MCF 10A (cell line): ENCODE measurements at places on chromosomes 1 and 21.
A peak's percentile ranks its signal among the peaks of the same experiment; 100 is the strongest.

GRCh38 chr1:36342426-36343185 is 19.2 kb upstream of the EVA1B start:
- H3K4me1 ChIP-seq = peaks cover 8% of the 10 kb centered on the region
- peak; percentile 74 for DNase-seq
- H3K27me3 ChIP-seq = no peaks in the 10 kb centered on the region
- H3K36me3 ChIP-seq = peaks cover 16% of the 10 kb centered on the region
- peak overlapping the region; percentile 19 for H3K27ac ChIP-seq

DNA sequence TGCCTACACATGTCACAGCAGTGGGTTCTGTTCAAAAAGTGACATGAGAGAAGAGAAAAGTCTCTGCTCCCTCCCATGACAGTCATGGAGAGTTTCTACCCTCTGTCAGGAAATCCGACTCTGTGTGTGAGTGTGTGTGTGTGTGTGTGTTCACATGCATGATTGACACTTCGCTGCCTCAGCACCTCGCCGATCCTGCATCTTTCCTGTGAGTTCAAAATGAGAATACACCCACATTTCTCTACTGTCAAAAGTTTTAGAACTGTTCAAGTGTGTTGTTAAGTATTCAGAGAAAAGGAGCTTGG is 46.2 kb upstream of the COX20 start:
- H3K4me1 ChIP-seq = no peaks in the 10 kb centered on the region
- H3K36me3 ChIP-seq = no peaks in the 10 kb centered on the region
- no peak for DNase-seq
- H3K4me3 ChIP-seq = no peak overlapping the region

DNA sequence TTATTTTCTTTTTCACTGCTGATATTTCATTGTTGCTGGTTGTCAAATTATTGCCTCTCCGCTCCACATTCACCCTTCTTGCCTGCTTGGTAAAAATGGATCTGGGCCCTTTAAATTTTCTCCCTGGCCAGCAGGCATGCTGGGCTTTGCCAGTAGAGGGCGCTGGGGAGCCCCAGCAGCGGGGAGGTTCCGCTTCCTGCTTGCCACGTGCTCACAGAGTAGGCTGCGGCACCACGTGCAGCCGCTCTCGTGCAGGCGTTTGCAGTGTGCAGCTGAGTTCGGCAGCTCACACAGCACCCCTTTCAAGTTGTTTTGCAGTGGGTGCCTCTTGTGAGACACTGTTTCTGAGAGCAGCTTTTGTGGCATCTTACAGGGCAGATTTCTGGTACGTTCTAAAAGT is at the start of gene ACTL8:
ACTL8 (plus strand) TSS at position 214 of the 400 bp plus-strand sequence. CDS start 67,676 bp downstream, outside the sequence.
- no peak within 1 kb of the TSS for H3K27ac ChIP-seq
- no peaks in the 10 kb centered on the region for H3K27me3 ChIP-seq
- no peak for DNase-seq
- no peaks in the 10 kb centered on the region for H3K36me3 ChIP-seq
- H3K4me3 ChIP-seq = no peak within 1 kb of the TSS

- H3K36me3 ChIP-seq = peaks cover 4% of the 10 kb centered on the region
- no peak overlapping the region for H3K27ac ChIP-seq
- DNase-seq = peak; percentile 77
- H3K27me3 ChIP-seq = no peaks in the 10 kb centered on the region
Measured at GRCh38 chr1:109640285-109640865, 15.5 kb upstream of the GSTM4 start.

GRCh38 chr1:23524716-23525401 is 6.2 kb downstream of the E2F2 start:
- no peak overlapping the region for H3K4me3 ChIP-seq
- no peak for DNase-seq
- peaks cover 6% of the 10 kb centered on the region for H3K36me3 ChIP-seq
- peaks cover 19% of the 10 kb centered on the region for H3K4me1 ChIP-seq
- no peaks in the 10 kb centered on the region for H3K27me3 ChIP-seq

DNA sequence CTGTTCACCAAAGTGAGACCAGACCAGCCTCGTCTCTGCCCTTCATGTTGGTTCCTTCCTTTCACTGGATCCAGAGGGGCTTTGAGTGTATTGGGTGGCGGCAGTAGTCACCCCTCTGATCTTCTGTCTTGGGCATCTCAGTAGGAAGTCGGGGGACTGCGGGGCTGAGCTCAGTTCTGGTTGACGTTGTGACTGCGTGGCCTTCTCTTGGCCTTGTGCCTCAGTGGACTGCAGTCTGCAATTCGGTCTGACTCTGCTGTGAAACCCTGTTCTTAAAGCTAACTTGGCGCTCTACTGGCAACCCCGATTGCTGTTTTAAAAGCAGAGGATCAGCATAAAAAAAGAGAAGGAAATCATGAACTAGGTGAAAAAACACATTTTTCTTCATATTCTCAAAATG is 56.7 kb downstream of the SLC37A1 start:
- no peaks in the 10 kb centered on the region for H3K27me3 ChIP-seq
- no peak overlapping the region for H3K4me3 ChIP-seq
- no peak for DNase-seq
- H3K27ac ChIP-seq = no peak overlapping the region

DNA sequence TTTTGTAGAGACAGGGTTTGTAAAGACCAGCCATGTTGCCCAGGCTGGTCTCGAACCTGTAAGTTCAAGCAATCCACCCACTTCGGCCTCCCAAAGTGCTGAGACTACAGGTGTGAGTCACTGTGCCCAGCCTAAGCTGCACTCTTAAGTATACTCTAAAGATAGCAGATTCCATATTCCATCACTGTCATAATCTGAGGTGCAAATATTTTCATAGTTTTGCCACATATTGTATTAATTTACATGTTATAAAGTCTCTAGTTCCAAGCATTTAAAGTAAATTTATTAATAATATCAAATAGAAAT is 121.3 kb downstream of the HFM1 start:
- H3K27me3 ChIP-seq = peaks cover 31% of the 10 kb centered on the region
- H3K36me3 ChIP-seq = no peaks in the 10 kb centered on the region
- no peak overlapping the region for H3K4me3 ChIP-seq

DNA sequence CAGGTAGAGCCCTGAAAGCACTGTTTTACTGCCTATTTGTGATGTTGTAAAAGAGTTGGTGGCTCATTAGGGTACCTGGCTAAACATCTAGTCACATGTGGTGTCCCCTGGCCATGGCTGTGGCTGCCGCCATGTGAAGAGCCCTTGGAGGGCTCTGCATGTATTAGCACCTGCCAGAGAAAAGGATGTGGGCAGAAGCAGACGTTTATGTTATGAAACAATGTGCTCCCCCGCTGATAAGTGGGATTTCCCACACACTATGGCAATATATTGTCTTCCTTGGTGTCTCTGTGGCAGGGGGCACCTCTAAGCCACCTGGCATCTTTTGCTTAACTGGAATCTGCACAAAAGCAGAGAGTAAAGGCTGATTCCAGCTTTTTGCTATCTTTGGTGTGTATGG is 9.6 kb downstream of the TENT5C start:
- no peak overlapping the region for H3K4me3 ChIP-seq
- H3K27ac ChIP-seq = no peak overlapping the region
- no peak for DNase-seq
- H3K36me3 ChIP-seq = no peaks in the 10 kb centered on the region

DNA sequence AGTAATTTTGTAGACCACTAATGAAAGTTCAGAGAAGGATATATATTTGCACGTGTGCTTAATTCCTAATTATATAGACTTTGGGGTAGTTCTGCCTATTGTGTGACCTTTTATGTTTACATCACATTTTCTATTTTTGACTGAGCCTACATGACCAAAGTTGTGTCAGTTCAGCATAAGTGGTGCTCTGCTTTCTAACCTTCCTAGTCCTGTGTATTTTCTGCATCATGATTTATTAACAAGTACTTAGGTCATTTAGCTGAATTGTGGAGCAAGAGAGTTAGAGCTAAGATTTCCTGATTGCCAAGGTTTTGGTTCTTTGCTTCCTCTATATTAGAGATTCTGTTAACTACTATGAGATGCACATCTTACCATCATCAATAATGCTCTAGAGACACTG is 176.0 kb downstream of the C1orf21 start:
- DNase-seq = no peak
- H3K4me1 ChIP-seq = peaks cover 32% of the 10 kb centered on the region
- H3K36me3 ChIP-seq = no peaks in the 10 kb centered on the region
- H3K27me3 ChIP-seq = no peaks in the 10 kb centered on the region
- H3K27ac ChIP-seq = no peak overlapping the region
- H3K4me3 ChIP-seq = no peak overlapping the region

DNA sequence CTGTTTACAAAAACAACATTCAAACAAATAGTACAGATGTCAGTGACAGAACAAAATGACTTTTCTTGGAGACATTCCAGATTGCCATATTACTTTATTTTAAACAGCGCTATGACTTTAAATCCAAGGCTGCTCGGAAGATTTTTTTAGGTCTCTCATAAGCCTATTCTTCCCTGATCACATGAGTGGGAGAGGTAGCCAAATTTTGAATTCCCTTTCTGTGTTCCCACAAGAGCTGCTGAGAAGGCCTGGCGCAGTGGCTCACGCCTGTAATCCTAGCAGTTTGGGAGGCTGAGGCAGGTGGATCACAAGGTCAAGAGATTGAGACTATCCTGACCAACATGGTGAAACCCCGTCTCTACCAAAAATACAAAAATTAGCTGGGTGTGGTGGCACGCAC is 53.7 kb downstream of the SLC35A3 start:
- H3K36me3 ChIP-seq = no peaks in the 10 kb centered on the region
- H3K27me3 ChIP-seq = no peaks in the 10 kb centered on the region
- H3K27ac ChIP-seq = no peak overlapping the region
- no peak overlapping the region for H3K4me3 ChIP-seq

DNA sequence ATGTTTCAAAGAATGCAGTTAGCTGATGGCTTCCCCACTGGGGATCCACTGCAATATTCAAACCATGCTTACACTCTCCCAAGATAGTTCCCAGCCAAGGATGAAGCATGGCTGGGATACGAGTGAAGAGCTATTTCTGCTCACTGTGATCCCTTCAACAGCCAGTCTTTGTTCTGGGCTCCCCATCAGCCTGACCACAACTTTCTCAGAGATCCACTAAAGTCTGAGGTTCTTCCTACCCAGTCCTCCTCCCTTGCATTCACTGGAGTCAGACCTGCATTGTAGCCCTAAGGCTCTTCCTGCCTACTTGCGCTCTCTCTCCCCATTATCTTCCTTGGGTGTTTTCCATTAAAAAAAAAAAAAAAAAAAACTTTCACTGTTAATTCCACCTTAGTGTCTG is 101.4 kb downstream of the TTLL7 start:
- H3K27ac ChIP-seq = no peak overlapping the region
- DNase-seq = no peak
- H3K27me3 ChIP-seq = no peaks in the 10 kb centered on the region
- H3K4me3 ChIP-seq = no peak overlapping the region

GRCh38 chr1:151827853-151828252 is 3.7 kb downstream of the RORC start:
- H3K27ac ChIP-seq = no peak overlapping the region
- H3K27me3 ChIP-seq = no peaks in the 10 kb centered on the region
- DNase-seq = no peak

- H3K27me3 ChIP-seq = no peaks in the 10 kb centered on the region
- H3K4me3 ChIP-seq = no peak overlapping the region
- peaks cover 4% of the 10 kb centered on the region for H3K4me1 ChIP-seq
Measured at GRCh38 chr1:108107658-108108057, 92.5 kb downstream of the SLC25A24 start.

- no peak overlapping the region for H3K27ac ChIP-seq
- H3K36me3 ChIP-seq = peaks cover 4% of the 10 kb centered on the region
- no peaks in the 10 kb centered on the region for H3K4me1 ChIP-seq
- H3K4me3 ChIP-seq = no peak overlapping the region
Measured at GRCh38 chr1:183887826-183888819, 83.2 kb downstream of the RGL1 start.

DNA sequence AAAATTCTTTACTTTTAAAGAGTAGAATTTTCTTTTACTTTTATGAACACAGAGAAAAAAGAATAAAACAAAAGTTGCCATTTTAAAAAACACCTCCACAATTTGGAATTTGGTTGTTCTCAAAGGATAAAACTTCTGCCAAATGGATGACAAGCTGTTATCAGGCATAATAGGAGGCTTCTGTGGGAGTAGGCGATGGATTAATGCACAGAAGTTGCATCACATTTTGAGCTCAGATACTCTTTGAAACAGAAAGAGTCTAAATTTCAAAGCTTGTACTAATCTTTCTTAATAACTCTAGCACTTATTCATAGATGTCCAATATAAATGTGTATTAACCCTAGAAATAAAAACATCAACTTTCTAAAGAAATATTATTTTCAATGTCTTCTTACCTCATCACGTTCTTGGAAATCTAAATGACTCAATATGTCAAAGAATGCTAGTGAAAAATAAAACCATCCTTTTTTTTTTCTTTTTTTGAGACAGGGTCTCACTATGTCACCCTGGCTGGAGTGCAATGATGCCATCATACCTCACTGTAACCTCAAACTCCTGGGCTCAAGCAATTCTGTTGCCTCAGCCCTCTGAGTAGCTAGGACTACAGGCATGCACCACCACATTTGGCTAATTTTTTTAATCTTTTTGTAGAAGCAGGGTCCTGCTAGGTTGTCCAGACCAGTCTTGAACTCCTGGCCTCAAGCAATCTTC is 112.8 kb upstream of the USP25 start:
- no peak overlapping the region for H3K4me3 ChIP-seq
- no peaks in the 10 kb centered on the region for H3K36me3 ChIP-seq
- peaks cover 31% of the 10 kb centered on the region for H3K4me1 ChIP-seq
- no peaks in the 10 kb centered on the region for H3K27me3 ChIP-seq
- peak overlapping the region; percentile 85 for H3K27ac ChIP-seq

DNA sequence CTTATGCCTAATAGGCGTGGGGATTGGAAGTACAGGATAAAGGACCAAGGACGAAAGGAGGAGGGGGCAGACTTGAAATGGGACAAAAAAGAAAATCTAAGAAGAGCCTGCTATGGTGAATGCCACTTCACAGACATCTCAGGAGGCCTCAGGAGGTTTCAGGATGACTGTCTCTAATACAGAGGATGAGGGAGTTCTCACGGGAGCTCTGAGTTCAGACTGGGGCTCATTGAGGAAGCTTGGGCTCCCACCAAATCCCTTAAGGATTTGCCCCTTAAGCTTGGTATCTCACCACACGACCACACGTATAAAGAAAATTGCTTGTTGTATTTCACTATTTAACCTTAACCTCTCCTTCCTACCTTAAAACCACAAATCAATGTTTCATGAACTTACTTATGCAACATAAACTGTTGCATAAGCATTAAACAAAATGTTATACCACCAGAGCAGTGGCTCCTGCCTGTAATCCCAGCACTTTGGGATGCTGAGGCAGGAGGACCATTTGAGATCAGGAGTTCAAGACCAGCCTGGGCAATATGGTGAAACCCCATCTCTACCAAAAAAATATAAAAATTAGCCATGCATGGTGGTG is 12.4 kb downstream of the SLC30A1 start:
- H3K27me3 ChIP-seq = no peaks in the 10 kb centered on the region
- H3K4me3 ChIP-seq = no peak overlapping the region
- no peaks in the 10 kb centered on the region for H3K36me3 ChIP-seq
- H3K4me1 ChIP-seq = peaks cover 3% of the 10 kb centered on the region
